Activated CD4-positive, alpha-beta memory T cell treated with anti-CD3 and anti-CD28 coated beads for 36 hours (primary cell): ENCODE measurements at places on chromosomes 13 and 19.

GRCh38 chr13:48574041-48574796, 41.3 kb upstream of the RCBTB2 start:
- DNase-seq, result no peak

- DNase-seq, result no peak
Measured at GRCh38 chr13:70408865-70409264, 300.6 kb upstream of the KLHL1 start.

DNA sequence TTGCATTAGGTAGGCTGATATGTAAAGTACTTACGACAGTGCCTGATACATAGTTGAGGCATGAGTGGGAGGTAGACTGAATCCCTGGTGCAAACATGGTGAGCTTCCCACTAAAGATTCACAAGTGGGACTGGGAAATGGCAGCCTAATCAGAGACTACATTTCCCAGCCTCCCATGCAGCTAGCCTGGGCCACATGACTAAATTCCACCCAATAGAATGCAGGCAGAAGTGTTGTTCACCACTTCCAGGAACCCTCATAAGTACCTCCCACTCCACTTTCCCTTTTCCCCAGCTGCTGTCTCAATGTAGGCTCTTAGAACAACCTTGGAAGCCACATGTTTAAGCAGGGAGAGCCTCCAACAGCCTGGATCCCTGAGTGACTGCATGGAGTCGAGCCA, 104.9 kb downstream of the CACNA1A start:
- DNase-seq, result peak; percentile 8

DNA sequence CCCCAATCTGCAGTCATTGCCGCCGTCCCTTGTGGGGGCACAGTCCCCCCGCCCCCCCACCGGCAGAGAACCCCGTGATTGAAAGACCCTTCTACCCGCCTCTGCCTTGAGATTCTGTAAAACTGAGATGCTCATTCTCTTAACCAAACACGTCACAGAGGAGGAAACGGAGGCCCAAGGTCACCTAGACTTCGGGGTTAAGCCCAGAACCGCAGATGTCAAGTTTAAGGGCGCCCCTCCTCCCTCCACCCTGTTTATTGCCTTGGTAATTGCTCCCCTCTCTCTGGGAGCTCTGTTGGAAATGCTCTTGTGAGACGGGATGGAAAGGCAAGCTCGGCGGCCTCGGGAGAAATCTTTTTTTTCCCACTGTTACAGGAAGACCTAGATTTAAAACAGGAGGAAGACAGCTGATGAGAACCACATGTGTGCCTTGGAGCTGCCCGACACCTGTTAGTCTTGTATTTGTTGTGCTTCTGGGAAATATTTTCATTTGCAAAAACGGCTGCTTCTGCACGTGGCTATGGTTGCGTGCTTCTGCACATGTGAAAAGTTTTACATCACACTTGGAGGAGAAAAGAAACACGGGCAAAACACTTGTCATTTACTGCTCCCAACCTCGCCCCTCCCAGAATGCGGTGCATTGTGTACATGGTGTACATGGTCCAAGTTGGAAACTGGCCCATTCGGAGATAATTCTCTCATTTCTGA, 1.1 kb upstream of the MED26 start:
- peak; percentile 31 for DNase-seq

GRCh38 chr13:32443111-32443510, 15.2 kb upstream of the N4BP2L1 start:
- DNase-seq, result peak; percentile 51

- no peak for DNase-seq
Measured at GRCh38 chr13:73060251-73061160, 1.7 kb downstream of the KLF5 start.

DNA sequence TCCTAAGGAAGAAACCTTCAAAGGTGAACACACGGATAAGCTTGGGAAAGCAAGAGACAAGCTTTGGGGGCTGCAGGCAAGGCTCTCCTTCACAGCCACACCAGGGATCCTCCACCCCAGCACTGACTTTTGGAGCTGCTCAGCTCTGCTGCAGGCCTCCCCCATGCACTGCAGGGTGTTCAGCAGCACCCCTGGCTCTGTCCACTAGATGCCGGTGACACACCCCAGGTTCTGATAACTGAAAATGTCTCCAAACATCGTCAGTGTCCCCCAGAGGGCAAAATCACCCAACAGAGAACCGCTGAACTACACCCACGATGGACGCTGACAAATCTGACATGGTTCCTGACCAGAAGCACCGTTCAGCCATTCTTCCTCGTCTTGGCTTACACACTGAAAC, 90.5 kb downstream of the STK24 start:
- DNase-seq, result no peak

DNA sequence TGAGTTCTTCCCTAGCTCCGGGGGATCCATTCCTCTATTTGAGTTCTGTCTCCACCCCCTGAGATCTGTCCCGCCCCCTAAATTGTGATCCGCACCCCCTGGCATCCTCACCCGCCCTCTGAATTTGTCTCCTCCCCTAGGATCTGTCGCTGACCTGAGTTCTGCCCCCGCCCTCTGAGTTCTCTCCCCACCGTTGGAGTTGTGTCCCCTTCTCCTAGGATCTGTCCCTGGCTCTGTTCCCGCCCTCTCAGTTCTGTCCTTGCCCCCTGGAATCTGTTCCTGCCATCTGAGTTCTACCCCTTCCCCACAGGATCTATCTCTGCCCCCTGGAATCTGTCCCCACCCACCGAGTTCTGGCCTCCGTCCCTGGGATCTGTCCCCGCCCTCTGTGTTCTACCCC, 1.0 kb upstream of the SLC17A7 start:
- DNase-seq, result peak; percentile 42

DNA sequence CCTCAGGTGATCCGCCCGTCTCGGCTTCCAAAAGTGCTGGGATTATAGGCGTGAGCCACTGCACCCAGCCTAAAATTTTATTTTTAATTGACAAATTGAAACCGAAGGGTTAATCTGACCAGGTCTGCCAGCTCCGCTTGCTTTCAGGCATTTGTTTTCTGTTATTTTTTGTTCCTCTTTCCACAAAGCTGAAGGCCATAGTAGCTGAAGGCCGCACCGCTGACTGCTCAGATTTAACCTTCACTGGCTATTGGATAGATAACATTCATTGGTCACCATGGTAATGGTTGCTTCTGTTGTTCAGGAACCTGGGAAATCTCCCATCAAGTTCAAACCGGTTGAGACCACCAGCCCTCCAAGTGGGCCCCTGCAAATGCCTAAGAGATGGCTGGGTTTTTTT, 124.5 kb upstream of the USP29 start:
- DNase-seq, result no peak

- DNase-seq, result no peak
Measured at GRCh38 chr13:67122251-67122650, 107.9 kb downstream of the PCDH9 start.

DNA sequence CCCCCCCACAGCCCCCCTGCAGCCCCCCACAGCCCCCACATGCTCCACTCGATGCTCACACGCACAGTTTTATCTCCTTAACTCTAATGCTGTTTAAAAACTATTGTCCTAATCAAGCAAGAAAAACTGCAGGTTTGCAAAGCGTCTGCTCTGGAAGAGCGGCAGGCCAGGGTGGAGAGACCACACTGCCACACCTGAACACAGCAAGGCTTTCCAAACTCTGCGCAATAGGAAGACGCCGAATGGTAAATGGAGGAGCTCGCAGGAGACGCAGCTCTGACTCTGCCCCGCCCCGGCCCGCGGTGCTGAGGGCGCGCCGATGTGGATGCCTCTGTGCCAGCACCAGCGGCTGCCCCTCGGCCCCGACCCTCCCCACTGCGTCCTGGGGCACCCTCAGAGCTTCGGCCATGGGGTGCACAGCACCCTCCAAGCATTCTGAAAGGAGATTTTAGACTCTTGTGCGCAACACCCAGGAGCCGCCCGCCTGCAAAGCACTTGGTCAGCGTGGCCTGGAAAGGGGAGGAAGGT, 32.4 kb downstream of the RASA3 start:
- no peak for DNase-seq

DNA sequence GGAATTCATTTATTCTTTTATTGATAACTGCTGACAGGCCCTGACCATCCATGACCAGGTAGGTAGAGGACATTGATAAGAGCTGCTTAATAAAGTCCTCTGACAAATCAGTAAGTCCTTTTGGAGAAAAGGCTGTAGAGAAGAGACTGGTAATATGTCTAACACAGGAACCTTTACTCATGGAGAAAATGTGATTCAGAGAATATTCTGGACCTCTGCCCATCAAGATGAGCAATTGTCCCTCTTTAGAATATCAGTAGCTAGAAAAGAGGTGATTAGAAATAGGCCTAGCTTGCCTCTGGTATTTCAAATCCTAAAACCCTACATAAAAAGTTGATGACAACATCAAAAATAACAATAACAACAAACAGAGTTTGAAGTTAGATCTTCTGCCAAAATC, 642.3 kb downstream of the TBC1D4 start:
- DNase-seq, result no peak
